Globus pallidus (tissue), 1 donor: ENCODE measurements at places on chromosomes 13 and 19.

- DNase-seq: peak; percentile 91
Measured at GRCh38 chr19:1383312-1384084, at the start of gene NDUFS7. Gene NDUFS7 (plus strand): TSS chr19:1383907. CDS start chr19:1383927, 20 bp downstream.

GRCh38 chr13:54758795-54759194, 1730.2 kb downstream of the OLFM4 start:
- no peak for DNase-seq

- DNase-seq: no peak
Measured at GRCh38 chr19:50889638-50890037, 16.4 kb downstream of the KLK2 start.

- no peak for DNase-seq
Measured at GRCh38 chr13:50884265-50884664, 25.3 kb upstream of the RNASEH2B start.

DNA sequence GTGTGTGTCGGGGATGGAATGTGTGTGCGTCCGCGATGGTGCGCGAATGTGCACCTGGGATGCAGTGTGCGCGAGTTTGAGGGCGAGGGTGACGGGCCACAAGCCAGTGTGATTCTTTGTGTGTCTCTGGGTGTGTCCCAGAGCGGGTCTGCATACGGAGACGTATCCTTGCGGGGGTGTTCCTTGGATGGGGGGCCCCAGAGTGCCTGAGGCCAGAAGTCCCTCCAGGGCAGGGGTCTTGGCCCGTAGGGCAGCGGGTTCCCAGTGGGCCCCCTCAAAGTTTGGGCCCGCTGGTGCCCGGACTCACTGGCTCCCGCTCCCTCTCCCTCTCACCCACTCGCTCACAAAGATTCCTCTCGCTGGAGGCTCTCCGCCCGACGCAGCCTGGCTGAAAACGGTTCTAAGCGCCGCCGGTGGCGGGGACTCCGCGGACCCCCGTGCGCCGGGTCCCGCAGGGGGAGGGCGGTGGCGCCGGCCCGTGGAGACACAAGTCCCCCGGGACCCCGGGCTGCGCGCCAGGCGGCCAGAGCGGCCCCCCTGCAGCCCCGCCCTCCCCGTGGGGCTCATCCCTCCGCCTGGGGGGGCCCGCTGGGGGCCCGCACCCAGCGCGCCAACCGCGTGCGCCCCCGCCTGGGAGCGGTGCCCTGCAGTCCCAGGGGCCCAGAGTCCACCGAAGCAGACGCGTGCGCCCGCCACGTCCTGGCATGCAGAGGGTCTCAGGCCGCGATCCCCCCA, 886 bp downstream of the CRLF1 start:
- no peak for DNase-seq

- no peak for DNase-seq
Measured at GRCh38 chr19:32164384-32164992, 180.9 kb upstream of the ZNF507 start.

GRCh38 chr19:5395556-5395955, 54.9 kb upstream of the PTPRS start:
- no peak for DNase-seq

- DNase-seq: no peak
Measured at GRCh38 chr13:61247149-61247936, 168.3 kb downstream of the PCDH20 start.

DNA sequence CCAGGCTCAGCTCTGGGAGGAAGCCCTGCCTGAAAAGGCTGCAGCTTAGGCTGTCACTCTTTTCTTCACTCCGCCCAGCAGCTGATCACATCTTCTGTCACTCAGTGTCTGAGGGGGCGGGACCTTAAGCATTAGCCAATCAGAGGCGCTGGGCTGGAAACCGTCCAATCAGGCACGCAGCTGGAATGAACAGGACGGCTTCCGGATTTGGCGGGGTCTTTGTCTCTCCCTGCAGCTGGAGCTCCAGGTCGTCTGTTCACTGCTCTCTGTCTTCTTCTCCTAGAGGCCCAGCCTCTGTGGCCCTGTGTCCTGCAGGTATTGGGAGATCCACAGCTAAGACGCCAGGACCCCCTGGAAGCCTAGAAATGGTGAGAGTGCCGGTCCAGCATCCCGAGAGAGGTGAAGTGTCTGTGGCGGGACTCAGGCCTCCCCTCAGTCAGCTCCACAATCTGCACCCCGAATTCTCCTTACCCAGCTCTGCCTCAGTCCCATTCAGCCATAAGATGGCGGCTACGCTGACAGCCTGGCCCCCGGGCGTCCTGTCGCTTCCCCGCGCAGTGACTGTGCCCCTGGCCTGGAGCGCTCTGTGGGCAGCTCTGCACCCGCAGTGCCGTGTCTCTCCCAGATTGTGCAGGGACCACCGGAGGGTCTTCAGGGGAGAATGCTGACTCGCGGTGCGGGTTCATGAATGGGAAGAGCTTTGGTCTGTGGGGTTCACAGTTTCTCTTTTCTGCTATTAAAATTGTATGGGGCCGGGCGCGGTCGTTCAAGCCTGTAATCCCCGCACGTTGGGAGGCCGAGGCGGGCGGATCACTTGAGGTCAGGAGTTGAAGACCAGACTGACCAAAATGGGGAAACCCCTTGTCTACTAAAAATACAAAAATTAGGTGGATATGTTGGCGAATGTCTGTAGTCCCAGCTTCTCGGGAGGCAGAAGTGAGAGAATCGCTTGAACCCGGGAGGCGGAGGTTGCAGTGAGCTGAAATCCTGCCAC, at the start of gene ZNF66:
TSS of gene ZNF66 (plus strand) at position 222 of the 994 bp plus-strand sequence. CDS start at position 366, 144 bp downstream.
- peak; percentile 99 for DNase-seq

DNA sequence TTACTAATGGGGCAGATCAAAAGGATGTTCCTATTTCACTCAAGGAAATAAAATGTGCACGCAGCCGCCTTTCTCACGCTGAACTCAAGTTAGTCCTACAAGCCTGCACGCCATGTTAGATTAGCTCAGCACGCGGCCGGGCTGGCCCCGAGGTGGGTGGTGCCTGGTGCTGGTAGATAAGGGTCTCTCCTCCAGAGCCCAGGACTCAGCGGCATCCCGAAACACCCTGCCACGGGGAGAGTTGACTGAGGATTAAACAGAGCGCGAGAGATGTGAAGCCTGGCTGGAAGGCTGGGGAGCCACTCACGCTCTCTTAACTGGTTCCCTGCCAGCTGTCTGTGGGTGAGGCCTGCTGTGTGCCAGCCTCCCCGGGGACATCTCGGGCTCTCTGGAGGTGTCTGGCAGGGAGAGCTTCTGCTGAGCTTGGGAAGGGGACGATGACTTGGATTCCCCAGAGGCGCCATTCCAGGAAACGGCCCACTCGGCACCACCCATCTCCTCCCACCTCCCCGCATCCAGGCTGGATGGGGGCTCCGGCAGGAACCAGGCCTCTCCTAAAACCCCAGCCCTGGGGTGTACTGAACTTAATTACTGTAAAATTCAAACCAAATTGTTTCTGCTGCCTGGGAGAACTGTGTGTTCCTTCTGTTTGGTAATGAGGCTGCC, 122.2 kb downstream of the KDM4B start:
- DNase-seq: no peak

- DNase-seq: no peak
Measured at GRCh38 chr13:111115965-111116521, 933 bp downstream of the ARHGEF7 start.

DNA sequence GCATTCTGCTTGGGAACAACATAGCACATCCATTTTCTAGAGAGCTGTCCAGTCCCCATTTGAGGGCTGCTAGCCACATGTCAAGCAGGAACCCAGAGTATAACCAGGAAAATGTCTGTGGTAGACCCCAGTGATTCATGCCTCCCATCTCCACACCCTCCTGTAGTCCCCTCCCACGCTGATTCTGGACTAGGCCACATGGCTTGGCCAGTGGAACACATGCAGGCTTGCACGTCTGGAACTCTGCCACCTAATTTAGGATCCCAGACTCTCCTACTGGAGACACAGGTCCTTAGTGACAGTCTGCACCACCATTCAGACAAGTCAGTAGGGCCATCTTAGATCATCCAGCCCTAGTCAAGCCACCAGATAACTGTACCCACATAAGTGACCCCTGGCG, 149.8 kb downstream of the ZIC5 start:
- no peak for DNase-seq

DNA sequence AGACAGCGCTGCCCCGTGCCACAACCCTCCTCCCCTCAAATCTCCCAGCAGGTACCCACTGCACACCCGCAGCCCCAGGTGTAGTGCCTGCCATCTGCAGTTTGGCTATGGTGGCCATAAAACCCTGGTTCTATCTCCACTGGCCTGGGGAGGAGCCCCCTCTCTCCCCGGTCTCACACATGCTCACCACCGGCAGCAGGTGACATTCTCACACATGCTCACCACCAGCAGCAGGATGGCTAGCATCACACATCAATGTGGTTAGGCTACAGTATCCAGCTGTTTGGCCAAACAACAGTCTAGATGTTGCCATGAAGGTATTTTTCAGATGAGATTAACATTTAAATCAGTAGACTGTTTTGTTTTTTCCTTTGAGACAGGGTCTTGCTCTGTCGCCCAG, 31.1 kb downstream of the ELL start:
- DNase-seq: no peak

GRCh38 chr13:101115762-101116171, 300.5 kb downstream of the NALCN start:
- peak; percentile 46 for DNase-seq

DNA sequence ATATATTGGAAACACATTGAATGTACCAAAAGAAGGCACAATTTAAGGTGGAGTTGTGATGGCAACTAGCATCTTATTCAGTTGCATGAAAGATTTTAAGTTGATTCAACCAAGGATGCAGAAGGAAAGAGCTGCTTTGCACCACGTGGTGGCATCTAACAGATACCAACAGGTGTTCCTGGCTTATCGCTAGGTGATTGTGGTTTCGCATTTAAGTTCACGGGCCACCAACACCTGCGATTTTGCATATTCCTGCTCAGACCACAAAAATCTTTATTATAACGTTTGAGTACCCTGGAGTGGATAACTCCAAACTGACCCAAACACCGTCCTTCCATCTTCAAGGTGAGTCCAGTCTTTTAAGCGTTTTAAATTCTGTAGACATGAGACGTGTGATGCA, 45.3 kb downstream of the RGCC start:
- DNase-seq: no peak

DNA sequence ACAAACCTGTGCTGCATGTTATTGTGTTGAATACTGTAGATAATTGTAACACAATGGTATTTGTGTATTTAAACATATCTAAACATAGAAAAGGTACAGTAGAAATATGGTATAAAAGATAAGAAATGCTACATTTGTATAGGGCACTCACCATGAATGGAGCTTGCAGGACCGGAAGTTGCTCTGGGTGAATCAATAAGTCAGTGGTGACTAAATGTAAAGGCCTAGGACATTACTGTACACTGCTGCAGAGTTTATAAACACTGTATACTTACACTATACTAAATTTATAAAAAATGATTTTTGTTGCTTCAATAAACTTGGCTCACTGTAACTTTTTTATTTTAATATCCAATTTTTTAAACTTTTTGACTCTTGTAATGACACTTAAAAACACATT, 34.4 kb downstream of the LMO7 start:
- DNase-seq: no peak

GRCh38 chr19:45637890-45638667, 1.1 kb downstream of the EML2 start:
- DNase-seq: no peak

GRCh38 chr13:76865996-76866503, 20.2 kb downstream of the KCTD12 start:
- DNase-seq: no peak

- DNase-seq: no peak
Measured at GRCh38 chr19:9797871-9798270, 21.0 kb downstream of the FBXL12 start.

DNA sequence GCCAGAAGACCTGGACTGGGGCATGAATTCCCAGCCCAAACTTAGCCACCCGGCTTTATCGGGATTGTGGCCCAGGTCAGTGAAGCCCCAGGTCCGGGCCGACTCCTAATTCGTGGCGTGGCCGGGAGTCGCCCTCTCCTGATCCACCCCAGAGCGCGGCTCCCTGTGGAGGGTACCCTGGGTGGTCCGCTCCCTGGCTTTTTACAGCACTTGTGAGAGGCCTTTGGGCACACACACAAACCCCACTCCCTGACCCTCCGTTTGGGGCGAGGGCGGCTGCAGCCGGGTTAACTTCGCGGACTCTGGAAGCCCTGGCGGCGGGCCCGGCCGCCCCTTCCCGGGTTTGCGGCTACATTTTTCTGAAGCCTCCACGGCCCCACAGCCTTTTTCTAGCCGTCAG, 56.4 kb downstream of the ZNF568 start:
- DNase-seq: no peak
